CD4-positive, alpha-beta T cell treated with Interleukin-2 at 100 ng/mL for 4 hours (primary cell): ENCODE measurements at places on chromosomes 6 and 20.

GRCh38 chr20:63194007-63194796, 21.7 kb downstream of the YTHDF1 start:
- DNase-seq, result no peak

GRCh38 chr6:129795261-129795660, 65.9 kb downstream of the TMEM244 start:
- DNase-seq, result no peak

- DNase-seq, result no peak
Measured at GRCh38 chr20:50632236-50632635, 59.1 kb downstream of the RIPOR3 start.

GRCh38 chr6:394641-395289, 3.2 kb downstream of the IRF4 start:
- DNase-seq, result no peak

GRCh38 chr20:8953300-8953699, 115.6 kb upstream of the PLCB4 start:
- DNase-seq, result no peak

GRCh38 chr6:125850361-125850760, 59.6 kb downstream of the NCOA7 start:
- DNase-seq, result no peak

- peak; percentile 61 for DNase-seq
Measured at GRCh38 chr6:16316741-16317251, 78.4 kb downstream of the GMPR start.

DNA sequence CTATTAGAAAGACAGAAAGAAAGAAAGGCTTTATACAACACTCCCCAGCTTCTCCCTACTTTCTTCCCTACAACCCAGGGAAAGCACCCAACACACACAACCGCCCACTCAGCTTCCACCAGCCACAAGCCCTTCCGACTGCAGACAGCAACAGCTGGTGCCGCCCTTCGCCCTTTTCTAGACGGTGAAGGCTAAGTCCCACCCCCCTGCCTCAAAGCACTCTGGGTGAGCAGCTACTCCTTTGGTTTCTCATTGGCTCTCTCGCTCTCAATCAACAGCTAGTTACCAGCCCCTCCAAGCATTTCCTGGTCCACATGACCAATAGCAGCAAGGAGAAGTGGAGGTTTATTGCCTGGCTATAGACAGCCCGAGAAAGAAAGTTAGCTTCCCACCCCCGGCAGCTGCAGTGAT, 230.1 kb upstream of the MOCS1 start:
- no peak for DNase-seq

DNA sequence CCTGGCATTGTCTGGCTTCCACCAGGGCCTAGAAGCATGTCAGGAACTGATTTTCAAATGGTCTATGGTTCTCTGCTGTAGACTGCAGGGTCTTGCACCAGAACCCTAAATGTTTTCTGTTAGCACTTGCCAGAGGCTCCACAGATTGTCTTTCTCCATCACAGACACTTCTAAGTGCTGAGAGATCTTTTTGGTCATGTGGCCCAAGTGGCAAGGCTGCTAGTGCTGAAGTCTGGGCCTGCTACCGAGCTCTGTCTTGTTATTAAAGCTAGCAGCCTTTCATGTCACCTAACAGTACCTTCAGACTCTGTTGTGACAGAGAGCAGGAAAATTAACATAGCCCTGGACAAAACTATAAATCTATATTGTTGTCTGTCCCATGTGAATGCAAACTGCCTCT, 120.7 kb upstream of the BACH2 start:
- no peak for DNase-seq

DNA sequence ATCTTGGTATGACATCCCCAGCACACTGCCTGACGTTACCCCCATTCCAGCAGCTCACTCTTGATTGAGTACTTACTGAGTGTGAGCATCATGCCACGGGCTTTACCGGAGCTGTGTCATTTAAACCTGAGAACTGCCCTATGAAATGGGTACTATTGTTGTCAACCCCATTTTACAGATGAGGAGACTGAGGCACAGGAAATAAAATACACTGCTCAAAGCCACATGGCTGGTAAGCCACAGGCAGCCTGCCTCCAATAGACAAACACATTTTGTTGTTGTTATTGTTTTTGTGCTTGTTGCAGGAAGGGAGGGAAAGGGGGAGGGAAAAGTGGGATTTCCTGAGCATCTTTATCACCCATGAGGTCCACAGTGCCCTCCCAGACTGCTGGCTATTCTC, 53.5 kb upstream of the SLC32A1 start:
- DNase-seq, result no peak

GRCh38 chr6:154814063-154814462, 80.8 kb downstream of the SCAF8 start:
- DNase-seq, result no peak

GRCh38 chr20:46945465-46945864, 50.8 kb downstream of the EYA2 start:
- no peak for DNase-seq

DNA sequence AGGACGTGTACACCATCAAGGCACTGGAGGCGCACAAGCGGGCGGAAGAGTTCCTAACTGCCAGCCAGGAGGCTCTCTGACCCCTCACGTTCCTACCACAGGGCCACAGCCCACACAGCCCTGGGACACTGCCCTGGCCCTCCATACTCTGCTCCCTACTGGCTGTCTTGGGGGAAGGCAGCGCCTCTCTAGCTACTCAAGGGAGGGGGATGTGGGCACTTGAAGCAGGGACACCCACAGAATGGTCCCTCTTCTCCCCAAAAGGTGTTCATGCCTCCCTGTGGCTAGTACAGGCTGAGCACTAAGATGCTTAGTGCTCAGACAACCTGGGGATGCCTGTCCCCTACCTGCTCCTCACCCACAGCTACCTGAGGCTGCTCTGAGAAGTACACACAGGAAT, 2.5 kb downstream of the MEA1 start:
- DNase-seq, result no peak

GRCh38 chr20:50325215-50325614, 134.6 kb downstream of the CEBPB start:
- no peak for DNase-seq

GRCh38 chr6:162773996-162774395, 46.2 kb downstream of the PACRG start:
- DNase-seq, result no peak

DNA sequence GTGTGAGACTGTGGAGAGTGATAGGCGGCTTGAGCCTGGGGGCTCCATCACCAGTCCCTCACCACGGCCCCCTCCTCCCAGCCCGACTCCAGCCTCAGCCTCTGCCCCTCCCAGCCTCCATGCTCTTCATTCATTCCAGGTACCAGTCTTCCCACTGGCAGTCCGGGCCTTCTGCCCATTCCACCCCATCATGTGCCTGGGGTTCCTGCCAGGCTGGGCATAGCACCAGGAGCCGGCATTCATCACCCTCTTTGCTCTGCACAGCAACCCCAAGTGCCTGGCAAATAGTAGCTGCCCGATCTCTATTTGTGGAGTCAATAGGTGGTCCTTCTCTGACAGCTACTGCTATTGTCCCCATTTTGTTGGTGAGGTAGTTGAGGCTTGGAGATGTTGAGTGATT, 39.6 kb upstream of the GTSF1L start:
- DNase-seq, result no peak

DNA sequence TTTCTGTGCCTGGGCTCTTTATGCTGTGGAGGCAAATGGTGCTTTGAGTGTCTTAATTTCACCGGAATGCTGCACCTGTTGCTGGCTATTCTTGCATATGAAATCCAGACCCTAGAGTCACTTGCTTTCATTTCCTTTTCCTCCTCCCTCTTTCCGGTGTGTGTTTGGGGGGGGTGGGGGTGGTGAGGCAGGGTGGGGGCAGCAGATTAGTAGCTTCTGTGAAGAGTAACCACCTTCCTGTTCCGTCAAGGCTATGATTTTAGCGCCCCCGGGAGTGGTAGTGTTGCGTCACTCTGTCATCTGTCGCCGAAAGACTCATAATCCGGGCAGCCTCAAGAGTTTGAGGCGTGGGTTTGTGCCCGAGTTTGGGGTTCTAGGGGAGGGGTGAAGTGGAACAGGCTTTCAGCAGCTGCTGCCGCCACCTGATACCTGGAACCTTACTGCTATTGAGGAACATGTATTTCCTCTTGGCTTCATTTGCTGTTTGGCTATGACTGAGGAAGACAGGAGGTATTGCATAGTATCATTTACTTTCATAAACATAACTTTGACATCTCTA, 49.1 kb downstream of the UTRN start:
- DNase-seq, result peak; percentile 76

- no peak for DNase-seq
Measured at GRCh38 chr6:159002432-159003155, 2.6 kb upstream of the RSPH3 start.

GRCh38 chr6:10271982-10272381, 142.9 kb downstream of the TFAP2A start:
- DNase-seq, result no peak

DNA sequence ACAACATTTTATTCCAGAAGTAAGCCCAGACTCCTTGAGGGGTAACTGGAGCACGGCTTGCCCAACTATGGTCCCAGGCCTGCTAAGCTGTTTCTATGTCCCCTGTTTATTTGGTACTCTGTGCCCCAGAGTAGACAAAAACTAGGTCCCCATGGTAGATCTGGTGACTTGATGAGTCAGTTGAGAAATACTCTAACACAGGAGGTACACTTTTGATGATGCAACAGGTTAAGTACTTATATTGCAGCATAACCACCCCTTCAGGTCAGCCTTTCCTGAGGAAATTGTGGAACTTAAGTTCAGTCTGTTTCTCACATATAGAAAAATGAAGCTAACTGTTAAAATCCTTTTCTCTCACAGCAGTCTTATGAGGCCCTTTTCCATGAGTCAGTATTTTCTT, 19.6 kb downstream of the TTPAL start:
- peak; percentile 35 for DNase-seq

- peak; percentile 87 for DNase-seq
Measured at GRCh38 chr6:137811121-137811915, 55.7 kb upstream of the TNFAIP3 start.

DNA sequence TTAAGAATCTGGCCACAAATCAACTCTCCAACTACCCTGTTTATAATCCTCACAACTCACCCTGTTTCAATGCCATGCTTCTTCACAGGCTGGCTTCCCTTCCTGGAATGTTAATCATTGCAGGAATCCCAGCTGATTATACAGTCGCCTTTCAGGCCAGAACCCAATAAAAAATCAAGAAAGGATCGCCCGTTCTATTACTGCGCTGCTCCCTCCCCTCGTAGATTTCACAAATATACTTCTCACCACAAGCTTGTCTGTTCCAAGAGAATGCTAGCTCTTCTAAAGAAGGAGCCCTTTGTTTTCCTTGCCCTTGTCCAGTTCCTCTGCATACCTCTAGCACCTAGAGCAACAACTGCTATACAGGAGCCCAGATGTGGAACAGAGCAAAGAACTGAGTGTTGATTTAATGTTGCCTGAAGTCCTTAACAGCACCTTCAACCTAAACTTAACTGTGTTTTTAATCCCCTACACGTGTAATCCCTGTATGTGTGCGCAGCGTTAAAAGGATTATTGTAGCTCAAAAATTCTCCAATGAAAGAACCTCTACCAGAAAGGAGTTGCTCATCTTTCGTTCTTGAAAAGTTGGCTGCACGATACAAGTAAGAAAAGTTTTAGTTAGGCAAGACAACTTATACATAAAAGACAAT, 988 bp downstream of the ECHDC1 start:
- DNase-seq, result no peak

- DNase-seq, result no peak
Measured at GRCh38 chr20:62816031-62816883, 593 bp upstream of the COL9A3 start.

GRCh38 chr6:155580904-155581303, 125.3 kb upstream of the NOX3 start:
- no peak for DNase-seq

DNA sequence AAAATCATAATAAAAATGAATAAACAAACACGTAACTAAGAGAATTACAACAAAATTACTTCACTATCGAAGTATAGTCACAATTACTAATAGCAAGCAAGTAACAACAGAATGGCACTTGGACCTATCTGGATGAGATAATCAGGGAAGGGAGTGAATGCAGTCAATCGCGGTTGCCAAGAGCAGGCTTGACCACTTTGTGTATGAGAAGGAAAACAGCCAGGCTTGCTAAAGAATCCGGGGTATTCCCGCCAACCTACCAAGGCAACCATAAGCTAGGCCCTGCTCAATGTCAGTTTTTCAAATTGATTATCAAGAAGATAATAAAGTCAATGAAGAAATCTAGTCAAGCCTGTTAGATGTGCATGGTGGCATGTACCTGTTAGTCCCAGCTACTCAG, 39.7 kb downstream of the PXDC1 start:
- no peak for DNase-seq
